CD4-positive, alpha-beta T cell treated with Interleukin-2 at 100 ng/mL for 4 hours (primary cell): ENCODE measurements at places on chromosomes 1 and 21.
A peak's percentile ranks its signal among the peaks of the same experiment; 100 is the strongest.

GRCh38 chr21:16264319-16264718 lies 534.5 kb downstream of the USP25 start:
- DNase-seq = no peak

GRCh38 chr1:9615316-9616063 lies 26.8 kb downstream of the TMEM201 start:
- DNase-seq = peak; percentile 59

GRCh38 chr1:31569596-31570173 lies 6.6 kb upstream of the TINAGL1 start:
- DNase-seq = no peak

GRCh38 chr1:67441183-67441582 lies 11.0 kb upstream of the SERBP1 start:
- no peak for DNase-seq

DNA sequence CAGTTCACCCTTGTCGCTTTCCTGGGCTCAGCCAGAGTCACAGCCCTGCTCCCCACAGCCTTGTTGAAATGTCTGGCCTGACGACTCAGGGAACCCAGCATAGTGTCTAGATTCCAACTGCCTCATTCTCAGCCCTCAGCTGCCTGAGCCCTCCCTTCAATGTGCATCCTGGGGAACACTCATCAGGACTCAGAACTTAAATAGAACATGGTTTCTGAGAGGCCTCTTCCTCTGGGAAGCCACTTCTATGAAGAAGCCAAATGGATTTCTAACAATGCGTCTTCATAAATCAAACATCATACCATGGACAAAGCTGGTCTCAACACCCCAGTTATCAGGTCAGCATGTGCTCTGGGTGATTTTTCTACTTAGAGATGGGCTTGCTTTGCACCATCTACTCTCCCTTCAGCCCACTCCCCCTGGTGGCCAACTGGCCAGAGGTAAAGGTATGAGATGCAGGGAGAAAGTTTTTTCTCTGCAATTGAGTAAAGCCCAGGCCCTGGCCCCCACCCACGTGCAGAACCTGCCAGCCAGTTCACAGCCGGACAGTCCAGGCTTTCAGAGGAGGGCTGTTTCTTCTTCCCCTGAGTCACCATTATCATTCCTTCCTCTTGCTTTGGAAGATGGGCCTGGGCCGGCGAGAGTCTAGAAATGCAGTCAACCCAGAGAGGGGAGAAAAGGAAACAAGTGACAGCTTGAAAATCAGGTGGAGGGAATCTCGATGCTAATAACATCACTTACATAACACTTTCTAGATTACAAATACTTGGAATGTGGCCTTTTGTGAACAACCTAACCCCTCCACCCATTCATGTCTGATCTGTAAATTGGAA lies 32.1 kb downstream of the CD244 start:
- peak; percentile 75 for DNase-seq

DNA sequence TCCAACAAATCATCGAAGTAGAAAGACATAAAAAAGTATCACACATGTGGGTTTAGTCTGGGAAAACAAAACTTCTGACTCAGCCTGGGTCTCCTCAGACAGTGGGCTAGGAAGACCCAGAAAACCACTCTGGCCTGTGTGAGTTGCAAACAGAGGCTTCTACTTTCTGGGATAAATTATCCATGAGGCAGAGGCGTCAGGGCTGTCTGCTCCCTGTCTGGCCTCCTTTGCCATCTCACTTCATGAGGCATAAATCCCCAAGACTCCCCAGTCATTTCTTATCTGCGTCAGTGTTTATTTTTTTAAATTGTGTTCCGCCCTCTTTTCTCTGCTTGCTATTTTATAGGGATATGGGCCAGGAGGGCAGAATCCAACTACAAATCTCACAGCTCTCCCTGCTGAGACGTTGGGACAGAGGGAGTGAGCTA lies 80.6 kb upstream of the TRABD2B start:
- DNase-seq = no peak

- DNase-seq = no peak
Observed at GRCh38 chr1:176829261-176829660, 335.3 kb downstream of the ASTN1 start.
